Esophagus squamous epithelium (tissue), 5 donors: ENCODE measurements at places on chromosomes 2 and 18.

GRCh38 chr18:61845197-61845596 is 47.6 kb downstream of the RNF152 start:
- DNase-seq, result no peak

GRCh38 chr2:209534228-209534627 is 110.4 kb downstream of the MAP2 start:
- no peak for DNase-seq

GRCh38 chr18:45437366-45437765 is 177.9 kb upstream of the SLC14A2 start:
- no peak for DNase-seq

GRCh38 chr2:3751251-3751650 is 47.9 kb downstream of the DCDC2C start:
- no peak for DNase-seq

DNA sequence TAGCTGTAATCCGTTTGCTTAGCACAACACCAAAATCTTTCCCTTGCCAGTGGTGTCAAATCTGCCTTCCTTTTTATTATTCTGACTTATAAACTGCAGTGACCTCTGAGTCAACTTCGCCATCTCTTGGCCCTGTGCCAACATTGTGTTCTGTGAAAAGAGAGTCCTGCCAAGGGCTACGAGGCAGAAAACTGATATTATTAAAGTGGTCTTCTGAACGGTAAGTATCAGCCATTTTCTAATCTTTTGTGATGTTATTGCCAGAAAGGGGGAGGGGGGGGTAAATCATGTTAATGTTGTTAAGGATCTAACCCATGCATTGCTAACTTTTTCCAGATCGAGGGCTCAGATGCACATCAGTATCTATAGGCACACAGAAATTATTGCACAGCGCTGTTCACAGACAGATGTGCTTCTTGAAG is 121.5 kb upstream of the LTBP1 start:
- DNase-seq, result no peak

GRCh38 chr2:202194418-202194817 is 44.0 kb downstream of the SUMO1 start:
- no peak for DNase-seq

DNA sequence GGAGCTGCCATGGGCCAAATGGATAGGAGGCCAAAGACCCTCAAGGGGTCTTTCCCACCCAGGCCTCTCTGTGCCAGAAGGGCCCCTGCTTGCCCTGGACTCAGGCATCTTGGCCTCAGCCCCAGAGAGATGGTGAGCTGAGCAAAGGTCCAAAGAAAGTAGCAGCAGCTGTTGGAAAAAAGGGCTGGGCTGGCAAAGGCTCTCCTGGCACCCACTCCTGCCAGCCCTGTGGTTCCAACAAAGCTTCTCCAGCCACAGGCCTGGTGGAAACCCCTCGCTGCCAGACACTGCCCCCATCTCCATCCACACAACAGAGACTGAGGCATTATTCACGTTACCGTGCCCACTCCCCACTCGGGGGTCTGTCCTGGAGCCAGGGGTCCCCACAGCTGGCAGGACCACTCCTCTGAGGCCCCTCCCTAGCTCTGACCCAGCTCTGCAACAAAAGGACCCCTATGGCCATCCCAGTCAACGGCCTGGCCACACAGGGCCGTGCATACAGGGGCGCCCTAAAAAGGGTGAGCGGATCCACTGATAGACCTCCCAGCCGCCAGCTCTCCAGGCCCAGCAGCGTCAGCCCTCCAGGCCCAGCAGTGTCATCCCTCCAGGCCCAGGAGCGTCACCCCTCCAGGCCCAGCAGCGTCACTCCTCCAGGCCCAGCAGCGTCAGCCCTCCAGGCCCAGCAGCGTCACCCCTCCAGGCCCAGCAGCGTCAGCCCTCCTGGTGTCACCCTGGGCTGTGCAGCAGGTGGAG is 10.1 kb downstream of the BIN1 start:
- DNase-seq, result no peak

DNA sequence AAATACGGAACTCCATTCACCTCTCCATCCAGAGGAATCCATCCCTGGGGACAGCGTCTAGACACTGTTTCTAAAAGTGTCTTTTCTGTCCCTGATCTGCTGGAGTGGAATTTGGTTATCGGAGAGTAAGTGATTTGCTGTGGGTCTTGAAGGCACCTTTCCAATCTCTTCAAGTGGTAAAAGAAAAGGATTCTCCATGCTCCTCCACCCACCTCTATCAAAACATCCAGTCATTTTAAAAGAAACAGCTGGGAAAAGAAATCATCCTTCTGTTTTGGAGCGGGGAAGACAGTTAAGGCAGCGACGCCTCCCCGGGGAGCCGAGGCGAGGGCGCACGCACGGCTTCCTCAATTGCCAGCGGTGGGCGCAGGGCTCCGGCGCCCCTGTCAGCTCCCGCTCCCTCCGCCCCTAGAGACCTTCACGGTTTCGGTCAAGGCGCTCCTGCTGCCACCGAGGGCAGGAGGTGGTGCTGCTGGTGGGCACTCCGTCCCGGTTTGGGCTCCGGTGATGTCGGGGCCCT is 547 bp downstream of the SLC35F5 start:
- DNase-seq, result no peak

- no peak for DNase-seq
Observed at GRCh38 chr2:190707726-190708125, 58.8 kb downstream of the NAB1 start.

DNA sequence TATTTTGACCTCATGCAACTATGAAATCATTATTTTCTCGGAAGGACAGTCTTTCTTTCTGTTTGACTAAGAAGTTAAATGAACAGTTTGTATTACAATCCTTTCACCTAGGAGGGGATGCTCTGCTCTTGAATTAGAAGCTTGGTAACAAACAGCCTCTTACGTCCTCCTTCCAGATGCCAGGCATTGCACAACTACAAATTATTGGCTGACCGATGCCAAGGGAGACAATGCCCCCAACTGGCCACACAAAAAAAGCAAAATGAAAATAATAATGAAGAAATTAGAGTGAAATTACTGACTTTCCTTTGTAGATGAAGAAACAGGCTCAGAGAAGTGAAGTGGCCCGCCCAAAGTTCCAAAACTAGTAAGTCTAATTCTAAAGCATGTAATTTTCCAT is 177.9 kb downstream of the CYRIA start:
- no peak for DNase-seq

DNA sequence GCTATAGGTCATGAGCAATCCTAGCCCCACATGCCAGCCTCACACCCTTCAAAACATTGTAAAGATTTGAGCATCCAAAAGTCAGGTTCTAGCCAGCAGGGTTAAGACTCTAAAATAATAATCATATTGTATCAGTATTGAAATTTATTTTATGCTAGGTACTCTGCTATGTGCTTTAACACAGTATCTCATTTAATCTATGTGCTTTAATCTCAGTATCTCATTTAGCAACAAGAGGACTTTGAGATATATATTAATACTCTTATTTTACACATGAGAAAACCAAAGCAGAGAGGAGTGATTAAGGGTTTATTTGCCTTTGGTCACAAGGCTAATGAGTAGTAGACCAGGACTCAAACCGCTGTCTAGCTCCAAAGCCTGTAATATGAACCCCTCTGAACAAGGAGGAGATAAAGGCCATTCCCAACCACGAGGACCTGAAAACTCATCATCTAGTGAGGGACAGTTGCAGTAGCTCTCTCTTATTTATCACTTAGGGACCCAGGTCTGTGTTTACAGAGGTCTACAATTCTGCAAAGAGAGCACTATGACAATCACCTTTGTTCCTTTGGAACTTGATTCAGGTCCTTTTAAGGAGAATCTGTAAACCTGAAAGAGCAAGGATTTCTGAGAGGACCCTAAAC is 116.5 kb upstream of the SERTAD2 start:
- DNase-seq, result no peak

DNA sequence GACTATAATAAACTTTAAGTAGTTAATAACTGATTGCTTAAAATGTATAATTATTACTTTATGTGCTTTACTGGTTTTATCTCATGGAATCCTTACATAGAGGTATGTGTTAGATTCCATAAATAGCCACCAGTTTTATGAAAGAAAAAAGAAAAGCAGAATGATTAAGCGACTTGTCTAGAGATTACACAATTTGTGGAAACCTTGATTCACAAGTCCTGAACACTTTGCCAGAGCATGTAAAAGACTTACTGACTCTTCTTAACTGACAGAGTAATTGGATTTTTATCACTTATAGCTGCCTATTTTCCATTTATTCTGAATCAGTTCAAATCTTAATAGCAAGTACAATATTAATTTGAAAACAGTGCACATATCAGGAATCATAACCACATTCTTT is 448.7 kb upstream of the NETO1 start:
- no peak for DNase-seq

DNA sequence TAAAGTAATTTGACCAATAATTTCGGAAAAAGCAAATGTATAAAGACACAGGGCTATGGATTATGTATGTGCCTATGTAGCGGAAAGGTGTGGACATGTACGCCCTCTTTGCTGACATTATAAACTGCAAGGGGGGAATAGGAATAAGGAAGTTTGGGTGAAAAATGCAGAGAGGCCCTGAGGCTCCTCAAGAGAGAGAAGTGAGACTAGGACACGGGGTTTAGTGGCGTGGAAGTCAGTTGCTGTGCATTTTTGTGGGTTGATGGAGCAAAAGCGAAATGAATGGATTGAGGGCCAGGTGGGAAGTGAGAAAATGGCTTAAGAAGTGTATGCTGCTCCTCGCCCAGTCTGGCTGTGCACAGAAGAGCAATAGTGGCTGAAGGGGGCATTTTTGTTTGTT is 96.2 kb upstream of the B3GNT7 start:
- no peak for DNase-seq

DNA sequence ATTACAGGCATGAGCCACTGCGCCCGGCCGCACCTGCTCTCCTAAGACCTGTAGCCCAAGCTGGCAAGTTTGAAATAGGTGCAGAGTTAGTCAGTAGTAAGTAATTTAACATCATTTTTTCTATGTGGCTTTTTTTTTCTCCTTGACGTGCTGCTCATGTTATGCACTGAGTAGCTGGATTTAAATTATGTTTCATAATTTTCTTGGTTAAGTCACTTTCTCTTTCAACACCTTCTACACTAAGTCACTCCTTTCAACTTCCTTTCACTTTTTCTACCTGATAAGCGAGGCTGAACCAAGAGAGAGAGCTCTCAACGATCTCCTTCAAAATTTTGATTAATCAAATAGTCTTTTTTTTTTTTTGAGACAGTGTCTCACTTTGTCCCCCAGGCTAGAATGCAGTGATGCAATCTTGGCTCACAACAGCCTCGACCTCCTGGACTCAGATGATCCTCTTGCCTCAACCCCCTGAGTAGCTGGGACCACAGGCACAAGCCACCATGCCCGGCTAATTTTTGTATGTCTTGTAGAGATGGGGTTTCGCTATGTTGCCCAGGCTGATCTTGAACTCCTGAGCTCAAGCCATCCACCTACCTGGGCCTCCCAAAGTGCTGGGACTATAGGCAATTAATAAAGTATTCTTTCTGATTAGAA is 13.1 kb downstream of the CASP8 start:
- no peak for DNase-seq

- DNase-seq, result no peak
Observed at GRCh38 chr2:166468124-166469024, 25.7 kb downstream of the SCN7A start.

- no peak for DNase-seq
Observed at GRCh38 chr2:12613137-12613835, 103.5 kb upstream of the TRIB2 start.

DNA sequence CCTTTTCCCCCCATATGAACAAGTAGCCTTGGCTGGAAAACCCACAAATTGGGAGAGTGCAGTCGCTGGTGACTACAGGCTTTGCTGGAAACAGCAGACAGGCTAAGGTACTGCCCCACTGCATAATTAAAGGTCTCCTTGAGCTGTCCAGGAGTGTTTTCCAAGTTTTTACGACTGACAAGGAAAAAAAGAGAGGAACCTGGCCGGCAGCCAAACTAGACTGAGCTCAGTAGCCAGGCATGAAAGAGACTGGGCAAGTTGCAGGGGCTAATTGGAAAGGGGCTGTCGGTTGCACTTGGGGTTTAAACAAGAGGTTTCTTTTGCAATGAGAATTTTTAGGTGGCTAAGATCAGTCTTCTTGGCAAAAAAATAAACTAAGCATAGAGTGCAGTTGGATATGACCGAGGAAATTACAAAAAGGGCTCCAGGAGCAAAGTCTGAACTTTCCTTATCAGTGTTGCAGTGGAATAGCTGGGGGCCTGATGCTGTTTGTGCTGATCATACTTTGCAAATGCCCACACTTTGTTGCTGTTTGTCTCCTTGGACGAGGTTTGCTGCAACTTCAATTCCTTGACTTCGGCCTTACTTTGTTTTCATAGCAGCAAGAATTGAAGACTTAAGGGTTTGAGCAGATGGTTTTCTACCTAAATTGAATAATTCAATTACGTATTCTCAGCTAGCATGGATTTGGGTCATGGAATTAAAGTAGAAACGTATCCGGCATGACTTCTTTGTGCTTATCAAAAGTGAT is 2.1 kb downstream of the GULP1 start:
- DNase-seq, result no peak

- no peak for DNase-seq
Observed at GRCh38 chr2:241901018-241901380, 31.5 kb downstream of the RTP5 start.

- DNase-seq, result no peak
Observed at GRCh38 chr18:5693699-5694294, 150.0 kb upstream of the EPB41L3 start.

DNA sequence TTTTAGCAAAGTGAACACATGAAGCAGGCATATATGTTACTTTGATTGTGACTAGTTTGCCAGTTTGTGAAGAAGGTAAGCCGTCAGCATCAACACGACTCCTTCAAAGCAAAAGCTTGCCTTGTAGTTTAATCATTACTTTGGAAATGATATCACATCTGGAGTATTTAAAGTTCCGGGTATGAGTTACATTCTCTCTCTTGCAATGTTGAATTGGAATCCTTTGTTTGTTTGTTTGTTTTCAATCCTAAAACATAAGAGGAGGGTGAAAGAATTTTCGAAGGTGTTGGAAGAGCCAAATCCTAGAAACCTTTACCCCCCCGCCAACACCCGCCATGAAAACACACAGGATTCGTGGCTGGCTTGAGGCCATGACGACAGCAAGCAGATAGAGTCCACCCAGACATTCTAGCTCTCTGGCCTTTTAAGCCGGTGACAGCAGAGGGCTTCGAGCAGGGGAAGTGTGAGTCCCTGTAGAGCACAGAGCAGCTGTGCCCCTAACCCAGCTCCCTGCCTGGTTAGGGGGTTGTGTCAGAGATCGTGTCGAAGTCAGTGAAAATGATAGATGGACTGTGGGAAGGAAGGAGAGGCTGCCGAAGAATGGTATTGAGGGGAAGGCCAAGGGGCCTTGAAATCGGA is 103.8 kb upstream of the SMIM21 start:
- DNase-seq, result no peak
